ENCODE measurements at places on chromosomes 7 and 10. TPM values are rescaled to one million over a fixed set of nuclear protein-coding genes. Genes with fewer than 3 reads are reported as not detected.

TMEM229A gene
- not detected for total RNA-seq

GRCh38 chr10:47264797-47265281, 35.2 kb upstream of the GDF10 start:
- peak; percentile 51 for DNase-seq

GRCh38 chr10:128859738-128860386, 607.2 kb upstream of the MGMT start:
- peak; percentile 54 for DNase-seq

EPDR1 gene
- total RNA-seq: 1.7 TPM

DNA sequence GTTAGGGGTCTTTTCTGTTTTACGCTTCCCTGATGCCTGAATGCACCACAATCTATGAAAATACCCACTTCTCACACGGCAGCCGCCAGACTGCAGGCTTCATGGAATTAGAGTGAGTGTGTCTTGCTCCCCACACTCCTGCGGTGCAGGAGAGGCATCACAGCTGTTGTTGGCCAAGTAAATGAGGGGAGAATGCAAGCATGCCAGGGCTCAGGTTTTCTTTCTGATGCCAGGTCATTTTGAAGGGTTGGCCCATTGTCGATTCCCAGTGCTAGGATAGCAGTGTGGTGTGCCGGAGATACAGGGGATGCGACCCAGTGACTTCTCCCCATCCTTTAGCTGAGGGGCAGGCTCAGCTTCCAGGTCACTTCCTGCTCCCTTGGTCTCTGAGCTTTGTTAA, 16.3 kb downstream of the CXCL12 start:
- DNase-seq: no peak

GRCh38 chr10:45280113-45280760, 35.2 kb downstream of the OR13A1 start:
- no peak for DNase-seq

DNA sequence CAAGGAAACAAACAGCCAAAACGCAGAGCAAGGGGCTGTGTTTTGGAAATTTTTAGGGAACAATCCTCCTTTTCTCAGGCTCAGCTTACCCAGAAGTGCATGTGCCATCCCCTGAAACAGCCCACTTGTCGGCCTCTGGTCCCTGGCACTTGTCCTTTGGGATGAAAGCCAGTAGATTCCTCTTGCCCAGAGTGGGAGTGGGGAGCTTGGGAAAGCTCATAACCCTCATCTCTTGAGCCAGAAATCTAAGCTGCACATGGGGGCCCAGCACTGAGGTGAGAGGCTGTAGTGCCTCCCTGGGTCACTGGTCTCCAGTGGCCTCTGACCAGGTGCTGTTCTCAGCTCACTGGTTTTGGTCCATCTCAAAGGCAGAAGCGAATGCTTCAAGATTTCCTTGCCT, 150.3 kb downstream of the RNF216 start:
- DNase-seq: no peak

- DNase-seq: peak; percentile 48
Measured at GRCh38 chr7:134504660-134505164, 22.7 kb upstream of the AKR1B10 start.

Data from dermis blood vessel endothelial cell (primary cell).